ENCODE measurements at places on chromosomes 13 and 19. TPM values are rescaled to one million over a fixed set of nuclear protein-coding genes. Genes with fewer than 3 reads are reported as not detected.

GRCh38 chr13:75715601-75716523 is 79.7 kb downstream of the LMO7 start:
- no peak for DNase-seq

Gene SLC46A3
- 42.1 TPM for polyA plus RNA-seq

Gene LENG9
- 0.59 TPM for polyA plus RNA-seq

Gene CILP2
- not detected for polyA plus RNA-seq

All from CD4-positive, alpha-beta memory T cell (primary cell).